Activated CD8-positive, alpha-beta memory T cell treated with anti-CD3 and anti-CD28 coated beads for 48 hours (primary cell): ENCODE measurements at places on chromosomes 13 and 19.

DNA sequence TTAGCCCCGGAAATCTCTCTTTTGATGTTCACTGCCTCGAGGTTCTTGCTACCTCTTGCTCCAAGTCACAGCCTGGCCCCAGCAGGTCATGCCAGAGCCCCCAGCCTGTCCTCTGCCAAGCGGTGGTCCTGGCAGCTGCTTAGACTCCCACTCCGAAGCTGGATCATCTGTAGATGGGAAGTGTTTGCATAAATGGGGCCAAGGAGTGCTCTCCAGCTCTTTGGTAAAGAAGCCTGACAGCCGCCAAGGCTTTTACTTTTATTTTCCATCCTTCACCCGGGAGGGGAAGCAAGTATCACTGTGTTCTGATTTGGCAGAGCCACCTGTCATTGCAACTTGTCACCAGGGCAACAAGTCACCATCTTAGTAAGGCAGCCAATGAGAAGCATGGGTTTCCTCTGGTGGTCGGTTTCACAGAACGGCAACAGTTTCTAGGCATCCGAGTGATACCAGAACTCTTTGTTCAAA lies 10.6 kb upstream of the RETN start:
- DNase-seq: no peak

DNA sequence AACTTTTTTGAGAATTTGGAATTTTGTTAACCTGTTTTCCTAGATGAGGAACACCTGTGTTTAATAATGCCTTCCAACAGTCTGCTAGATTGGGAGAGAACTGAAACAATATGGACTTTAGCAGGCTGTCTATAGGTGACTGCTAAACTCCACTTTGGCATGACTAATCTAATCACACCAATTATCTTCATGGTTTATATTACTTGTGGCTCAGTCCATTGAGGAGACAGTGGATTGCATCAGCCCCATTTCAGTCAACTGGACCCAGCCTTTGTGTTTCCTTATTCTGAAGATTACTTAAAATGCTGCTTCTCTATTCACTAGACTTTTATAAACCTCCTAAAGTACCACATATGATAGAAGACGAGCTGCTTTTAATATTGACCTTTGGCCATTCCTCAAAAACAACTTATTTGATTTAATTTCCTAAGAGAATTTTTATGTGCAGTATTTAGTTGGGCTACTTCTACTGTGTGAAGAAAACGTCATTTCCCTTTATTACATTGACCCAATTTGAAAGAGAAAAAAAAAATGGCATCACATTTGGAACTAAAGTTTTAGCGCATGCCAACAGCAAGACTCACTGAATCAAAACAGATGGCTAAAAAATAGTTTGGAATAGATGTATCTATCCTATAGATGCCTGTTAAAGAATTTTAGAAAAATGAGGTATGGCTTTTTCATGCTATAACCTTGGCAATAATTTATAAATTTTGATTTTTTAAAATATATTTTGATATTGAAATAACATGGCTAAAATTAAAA lies 295.8 kb downstream of the NDFIP2 start:
- no peak for DNase-seq

DNA sequence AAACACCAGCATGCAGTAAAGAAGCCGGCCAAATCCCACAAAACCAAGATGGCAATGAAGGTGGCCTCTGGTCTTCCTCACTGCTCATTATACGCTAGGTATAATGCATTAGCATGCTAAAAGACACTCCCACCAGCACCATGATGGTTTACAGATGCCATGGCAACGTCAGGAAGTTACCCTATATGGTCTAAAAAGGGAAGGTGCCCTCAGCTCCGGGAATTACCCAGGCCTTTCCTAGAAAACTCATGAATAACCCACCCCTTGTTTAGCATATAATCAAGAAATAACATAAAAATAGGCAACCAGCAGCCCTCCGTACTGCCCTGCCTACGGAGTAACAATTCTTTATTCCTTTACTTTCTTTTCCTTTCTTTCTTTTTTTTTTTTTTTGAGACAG lies 21.1 kb upstream of the PLEKHF1 start:
- no peak for DNase-seq

- no peak for DNase-seq
Observed at GRCh38 chr19:4495471-4495870, 22.8 kb downstream of the PLIN4 start.

DNA sequence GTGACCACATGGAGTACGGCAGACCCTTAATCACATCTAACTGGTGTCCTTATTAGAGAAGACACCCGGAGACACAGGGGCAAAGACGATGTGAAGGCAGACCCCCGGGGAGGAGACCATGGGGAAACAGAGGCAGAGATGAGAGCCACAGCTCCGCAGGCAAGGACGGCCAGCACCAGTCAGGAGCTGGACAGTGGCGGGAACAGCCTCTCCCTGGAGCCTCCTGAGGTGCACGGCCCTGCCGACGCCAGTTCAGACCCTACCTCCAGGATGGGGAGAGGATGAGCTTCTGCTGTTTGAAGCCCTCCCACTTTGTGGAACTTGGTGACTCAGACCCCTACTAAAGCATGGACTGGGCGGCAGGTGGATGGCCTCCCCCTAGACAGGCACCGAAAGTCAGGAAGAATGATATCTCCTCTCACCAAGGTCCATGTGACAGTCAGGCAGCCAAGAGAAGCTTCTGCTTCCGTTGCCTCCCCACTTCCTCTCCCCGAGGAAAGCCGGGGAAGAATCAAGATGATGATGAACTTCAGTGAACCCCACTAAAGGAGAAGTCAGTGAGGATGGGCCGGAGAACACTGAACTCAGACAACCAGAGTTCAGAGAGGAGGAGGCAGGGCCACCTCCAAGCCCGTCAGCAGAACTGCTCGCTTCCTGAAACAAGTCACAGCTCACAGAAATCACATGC lies 25.4 kb downstream of the RAB20 start:
- DNase-seq: no peak

GRCh38 chr13:37576601-37577000 lies 22.0 kb downstream of the POSTN start:
- DNase-seq: no peak

DNA sequence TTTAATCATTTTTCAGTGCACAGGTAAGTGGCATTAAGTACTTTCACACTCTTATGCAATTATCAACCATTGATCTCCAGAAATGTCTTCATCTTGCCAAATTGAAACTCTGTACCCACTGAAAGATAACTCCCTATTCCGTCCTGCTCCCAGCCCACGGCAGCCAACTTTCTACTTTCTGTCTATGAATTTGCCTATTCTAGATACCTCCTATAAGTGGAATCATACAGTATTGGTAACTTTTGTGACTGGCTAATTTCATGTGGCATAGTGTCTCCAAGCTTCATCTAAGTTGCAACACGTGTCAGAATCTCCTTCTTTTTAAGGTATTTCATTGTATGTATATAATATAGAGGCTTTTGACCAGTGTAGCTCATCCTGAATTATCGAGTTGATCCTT lies 5.7 kb upstream of the CEACAM18 start:
- no peak for DNase-seq

DNA sequence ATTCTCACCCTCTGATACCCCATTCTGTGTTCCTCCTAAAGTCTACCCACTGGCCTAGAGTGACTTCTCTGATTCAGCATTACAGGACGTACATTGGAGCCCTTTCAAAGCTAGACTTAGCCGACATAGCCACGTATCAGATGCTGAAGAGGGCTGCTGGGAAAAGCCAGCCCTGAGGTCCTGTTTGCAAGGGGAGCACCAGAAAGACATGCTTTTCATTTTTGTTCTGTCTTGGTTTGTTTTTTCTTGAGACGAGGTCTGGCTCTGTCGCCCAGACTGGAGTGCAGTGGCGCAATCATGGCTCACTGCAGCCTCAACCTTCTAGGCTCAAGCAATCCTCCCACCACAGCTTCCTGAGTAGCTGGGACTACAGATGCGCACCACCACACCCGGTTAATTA lies 6.3 kb upstream of the ZSWIM4 start:
- no peak for DNase-seq

DNA sequence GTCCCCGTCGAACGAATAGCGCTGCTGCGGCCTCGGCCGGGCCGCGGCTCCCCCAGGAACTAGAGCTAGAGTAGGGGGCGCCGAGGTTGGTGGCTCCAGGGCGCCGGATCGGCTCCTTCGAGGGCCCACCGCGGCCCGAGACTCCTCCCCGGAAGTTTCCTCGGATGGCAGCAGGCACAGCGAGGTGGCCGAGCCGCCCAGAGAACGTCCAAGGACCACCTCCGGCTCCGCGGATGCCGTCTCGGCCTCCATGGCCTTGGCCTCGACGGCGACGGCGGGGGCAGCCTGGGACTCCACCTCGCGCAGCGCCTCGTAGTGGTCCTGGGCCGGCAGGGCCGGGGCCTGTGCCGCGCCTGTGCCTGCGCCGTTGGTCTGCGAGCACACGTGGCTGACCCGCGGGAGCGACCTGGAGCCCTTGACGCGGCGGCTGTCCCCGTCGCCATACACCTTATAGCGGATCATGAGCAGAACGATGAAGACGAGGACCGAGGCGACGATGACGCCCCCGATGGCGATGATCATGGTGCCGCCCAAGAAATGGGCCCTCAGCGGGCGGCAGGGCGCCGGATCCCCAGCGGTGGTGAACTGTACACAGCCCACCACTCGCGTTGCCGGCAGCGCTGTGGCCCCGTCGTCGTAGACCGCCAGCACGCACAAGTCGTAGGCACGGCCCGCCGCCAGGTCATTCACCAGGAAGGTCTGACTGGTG lies 11.8 kb downstream of the IFNL1 start:
- no peak for DNase-seq

GRCh38 chr13:53342623-53343360 lies 314.2 kb downstream of the OLFM4 start:
- no peak for DNase-seq

GRCh38 chr13:28166257-28166656 lies 27.9 kb downstream of the PAN3 start:
- DNase-seq: no peak

DNA sequence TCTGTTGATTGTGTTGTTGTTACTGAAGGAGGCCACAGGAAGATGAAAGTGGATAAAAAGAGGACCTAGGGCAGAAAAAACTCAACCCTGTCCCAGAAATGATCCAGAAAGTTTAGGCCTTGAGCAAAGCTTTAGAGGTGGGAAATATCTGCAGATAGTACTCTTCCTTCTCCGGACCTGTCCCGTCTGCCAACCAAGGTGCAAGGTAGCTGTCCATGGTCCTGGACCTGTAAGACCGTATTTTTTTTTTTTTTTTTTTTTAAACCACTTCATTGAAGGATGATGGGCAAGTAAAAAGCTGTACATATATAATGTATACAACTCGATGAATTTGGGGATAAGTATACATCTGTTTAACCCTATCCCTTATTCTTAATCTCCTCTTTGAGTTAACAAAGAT lies 225.9 kb downstream of the OLFM4 start:
- no peak for DNase-seq

DNA sequence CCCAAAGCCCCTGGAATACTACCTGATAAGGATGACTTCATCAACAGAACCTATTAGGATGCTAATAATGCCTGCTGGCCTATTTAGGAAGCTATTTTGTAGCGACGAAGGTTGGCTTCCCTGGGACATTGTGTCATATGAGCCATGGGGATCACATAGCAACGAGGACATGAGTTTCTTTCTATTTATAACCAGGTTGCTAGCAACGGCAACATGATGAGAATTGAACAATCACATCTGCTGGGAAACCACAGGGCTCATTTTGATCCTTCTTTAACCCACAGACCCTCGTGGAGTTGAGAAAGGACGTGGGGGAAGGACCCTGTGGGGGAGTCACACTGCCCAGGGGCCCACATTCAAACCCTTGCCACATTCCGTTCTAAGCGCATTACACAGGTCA lies 172.2 kb downstream of the COL4A1 start:
- no peak for DNase-seq

DNA sequence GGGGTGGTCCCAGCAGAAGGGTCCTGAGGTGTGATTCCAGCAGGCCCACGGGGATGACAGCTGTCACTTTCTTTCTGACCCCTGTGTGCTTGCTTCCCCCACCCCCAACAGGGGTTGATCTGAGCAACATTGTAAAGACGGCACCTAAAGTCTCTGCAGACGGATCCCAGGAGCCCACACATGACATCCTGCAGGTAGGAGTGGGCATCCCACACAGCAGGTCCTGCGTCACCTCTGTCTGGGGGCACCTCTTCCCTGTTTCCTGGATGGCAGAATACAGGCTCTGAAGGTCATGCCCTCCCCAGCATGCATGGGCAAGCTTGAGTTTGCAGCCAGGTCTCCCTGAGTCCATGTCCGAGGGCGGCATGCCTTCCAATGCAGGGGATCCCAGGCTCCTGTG lies 10.5 kb downstream of the ARMC6 start:
- DNase-seq: no peak

GRCh38 chr19:55344444-55344843 lies 4.8 kb downstream of the KMT5C start:
- DNase-seq: no peak

- DNase-seq: no peak
Observed at GRCh38 chr13:75798353-75799255, 162.5 kb downstream of the LMO7 start.

DNA sequence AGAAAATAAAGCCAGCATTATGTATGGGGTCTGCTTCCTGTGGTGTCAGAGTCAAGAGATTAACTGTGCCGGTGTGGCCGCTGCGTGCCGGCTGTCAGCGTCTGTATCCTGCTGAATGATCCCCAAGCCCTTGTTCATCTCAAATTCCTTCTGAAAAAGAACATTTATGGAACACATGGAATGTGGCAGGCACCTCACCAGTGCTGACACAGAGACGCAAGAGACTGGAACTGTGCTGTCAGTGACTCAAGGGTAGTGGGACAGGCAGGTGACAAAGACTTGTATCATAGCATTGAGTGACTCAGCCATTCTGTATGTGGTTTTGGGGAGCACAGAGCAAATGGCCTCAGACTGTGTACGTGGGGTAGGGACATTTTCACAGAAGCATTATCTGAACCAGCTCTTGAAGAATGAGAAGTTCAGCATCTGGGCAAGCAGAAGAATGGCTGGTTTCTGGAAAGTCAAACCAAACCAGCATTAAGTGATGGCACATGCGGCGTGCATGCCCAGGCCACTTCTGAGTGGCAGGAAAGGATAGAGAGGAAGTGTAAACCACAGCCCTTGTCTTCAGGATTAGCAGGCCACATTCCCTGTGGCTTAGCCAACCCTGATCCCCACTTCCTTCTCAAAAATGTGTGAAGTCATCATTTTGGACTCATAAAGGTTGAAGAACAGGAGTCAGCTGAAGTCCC lies 54.0 kb upstream of the IRS2 start:
- DNase-seq: no peak

DNA sequence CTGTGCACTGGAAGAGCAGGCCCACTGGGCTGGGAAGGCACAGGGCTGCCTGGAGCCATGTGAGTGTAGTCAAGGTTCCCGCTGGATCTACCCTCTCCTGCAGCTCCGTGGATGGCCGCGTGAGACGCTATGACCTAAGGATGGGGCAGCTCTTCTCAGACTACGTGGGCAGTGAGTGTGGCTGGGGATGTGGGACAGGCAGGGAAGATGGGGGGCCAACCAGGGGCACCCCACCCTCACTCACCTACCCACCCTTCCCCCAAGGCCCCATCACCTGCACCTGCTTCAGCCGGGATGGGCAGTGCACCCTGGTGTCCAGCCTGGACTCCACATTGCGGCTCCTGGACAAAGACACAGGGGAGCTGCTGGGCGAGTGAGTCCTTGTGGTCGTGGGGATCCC lies 6.1 kb downstream of the WDR83 start:
- DNase-seq: no peak
